ENCODE measurements at places on chromosomes 4 and X.

- H3K4me1 ChIP-seq = peaks cover 8% of the 10 kb centered on the region
- DNase-seq = no peak
Observed at GRCh38 chr4:48039561-48039960, 23.0 kb downstream of the NIPAL1 start.

DNA sequence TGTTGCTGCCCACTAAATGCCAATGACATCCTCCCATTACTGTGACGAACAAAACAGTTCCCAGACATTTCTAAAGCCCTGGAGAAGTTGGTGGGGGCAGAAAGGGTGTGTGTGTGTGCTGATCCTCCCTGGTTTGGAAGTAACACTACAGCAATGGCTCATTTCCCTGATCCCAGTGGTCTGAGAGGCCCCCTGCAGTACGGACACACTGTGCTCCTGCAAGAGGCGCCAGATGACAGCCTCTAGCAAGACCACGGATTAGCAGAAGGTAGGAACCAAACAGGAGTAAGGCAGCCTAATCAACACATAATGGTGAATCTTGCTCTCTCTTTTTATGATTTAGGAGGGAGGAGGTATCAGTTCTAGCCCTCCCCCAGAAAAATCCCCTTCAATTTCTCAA is 49.6 kb downstream of the CHRDL1 start:
- no peaks in the 10 kb centered on the region for H3K4me1 ChIP-seq
- H3K27me3 ChIP-seq = no peaks in the 10 kb centered on the region
- no peak overlapping the region for H3K4me3 ChIP-seq
- no peak for DNase-seq

DNA sequence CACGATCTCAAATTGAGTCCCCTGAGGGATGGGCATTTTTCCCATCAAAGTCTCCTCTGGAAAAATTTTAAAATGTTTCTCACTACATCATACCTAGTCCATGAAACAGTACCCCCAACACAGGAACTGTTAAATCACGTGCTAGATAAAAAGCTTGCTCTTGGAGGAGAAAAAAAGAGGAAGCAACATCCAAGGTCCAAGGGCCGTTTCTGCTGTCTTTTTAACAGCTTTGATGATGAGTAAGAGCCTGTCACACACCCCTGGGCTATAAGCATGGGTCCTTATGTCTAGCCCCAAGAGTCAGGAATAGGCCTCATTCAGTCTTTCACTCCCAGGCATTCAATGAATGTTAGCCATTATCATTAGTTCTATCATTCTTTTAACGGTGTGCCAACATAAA is 128.9 kb downstream of the SH3KBP1 start:
- H3K27ac ChIP-seq = no peak overlapping the region
- DNase-seq = no peak
- no peaks in the 10 kb centered on the region for H3K27me3 ChIP-seq
- no peaks in the 10 kb centered on the region for H3K36me3 ChIP-seq

DNA sequence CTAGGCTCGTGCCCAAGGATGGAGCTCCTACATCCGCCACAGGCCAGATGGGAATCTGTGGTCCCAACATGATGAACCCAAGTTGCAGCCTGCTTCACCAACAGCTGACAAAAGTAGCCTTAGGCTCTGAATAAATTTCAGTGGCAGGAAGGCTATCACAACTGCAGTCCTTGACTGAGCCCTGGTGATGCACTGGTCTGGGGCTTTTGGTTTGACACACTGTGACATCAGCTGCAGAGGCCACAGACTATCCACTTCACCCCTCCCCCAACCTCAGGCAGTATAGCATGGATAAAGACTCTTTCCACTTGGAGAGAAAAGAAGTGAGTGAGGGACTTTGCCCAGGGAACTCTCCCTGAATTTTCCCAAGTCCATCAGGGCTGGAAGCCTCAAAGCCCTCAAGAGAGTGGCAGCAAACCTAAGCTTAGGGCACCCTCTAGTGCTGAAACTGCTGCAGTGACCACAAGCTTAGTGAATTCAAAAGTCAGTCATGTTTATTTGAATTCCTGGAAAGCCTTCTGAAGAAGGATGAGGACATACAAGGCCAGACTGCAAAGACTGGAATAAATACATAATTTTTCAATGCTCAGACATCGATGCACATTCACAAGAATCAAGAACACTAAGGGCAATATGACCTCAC is 135.0 kb upstream of the TENT5D start:
- no peak overlapping the region for H3K27ac ChIP-seq
- H3K27me3 ChIP-seq = no peaks in the 10 kb centered on the region
- no peak overlapping the region for H3K4me3 ChIP-seq
- DNase-seq = no peak

- H3K36me3 ChIP-seq = no peaks in the 10 kb centered on the region
- no peaks in the 10 kb centered on the region for H3K27me3 ChIP-seq
- no peaks in the 10 kb centered on the region for H3K4me1 ChIP-seq
- no peak for DNase-seq
Observed at GRCh38 chr4:100985576-100985975, 361.8 kb downstream of the PPP3CA start.

Data from CD4-positive, alpha-beta T cell (primary cell).